ENCODE measurements at places on chromosomes 1 and 21.

- DNase-seq = no peak
These were observed 18.9 kb downstream of the C1orf174 start for GRCh38 chr1:3881193-3881480.

GRCh38 chr1:56501426-56501825 lies 77.9 kb downstream of the PLPP3 start:
- no peak for DNase-seq

- peak; percentile 47 for DNase-seq
These were observed 609 bp upstream of the ATF3 start for GRCh38 chr1:212607913-212608391.

- no peak for DNase-seq
These were observed 15.5 kb downstream of the TMEM59 start for GRCh38 chr1:54037476-54037875.

GRCh38 chr21:14690886-14691285 lies 144.8 kb upstream of the SAMSN1 start:
- no peak for DNase-seq

GRCh38 chr1:169318536-169319244 lies 48.9 kb downstream of the NME7 start:
- DNase-seq = no peak

DNA sequence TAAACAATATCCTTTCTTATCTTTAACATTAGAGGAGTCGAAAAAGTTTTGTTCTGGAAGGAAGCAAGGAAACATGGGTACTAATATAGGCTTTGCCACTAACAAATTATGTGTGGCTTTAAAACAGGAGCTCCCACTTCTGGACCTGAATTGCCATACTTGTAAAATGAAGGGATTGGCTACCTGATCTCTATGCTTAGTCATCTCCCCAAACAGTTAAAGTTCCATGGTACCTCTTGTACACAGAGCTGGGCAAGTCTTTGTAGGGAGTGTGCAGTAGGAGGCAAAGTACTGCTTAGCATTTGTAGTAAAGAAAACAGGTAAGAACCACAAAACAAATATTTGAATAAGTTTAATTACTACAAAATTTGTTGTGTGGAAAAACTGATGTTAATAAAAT lies 81.3 kb downstream of the MAST2 start:
- no peak for DNase-seq

DNA sequence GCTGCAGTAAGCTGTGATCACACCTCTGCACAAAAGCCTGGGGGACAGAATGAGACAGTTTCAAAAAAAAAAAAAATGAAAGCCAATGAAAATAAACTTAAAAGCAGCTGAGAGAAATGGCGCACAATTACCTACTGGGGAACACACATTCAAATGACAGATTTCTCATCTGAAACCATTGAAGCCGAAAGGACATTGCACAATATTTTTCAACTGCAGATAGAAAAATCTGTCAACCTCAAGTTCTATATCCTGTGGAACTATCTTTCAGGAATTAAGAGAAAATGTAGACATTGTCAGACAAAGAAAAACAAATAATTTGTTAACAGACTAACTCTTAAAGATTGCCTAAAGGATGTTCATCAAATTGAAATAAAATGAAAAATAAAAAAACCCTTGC lies 442.8 kb downstream of the MATN1 start:
- DNase-seq = no peak

DNA sequence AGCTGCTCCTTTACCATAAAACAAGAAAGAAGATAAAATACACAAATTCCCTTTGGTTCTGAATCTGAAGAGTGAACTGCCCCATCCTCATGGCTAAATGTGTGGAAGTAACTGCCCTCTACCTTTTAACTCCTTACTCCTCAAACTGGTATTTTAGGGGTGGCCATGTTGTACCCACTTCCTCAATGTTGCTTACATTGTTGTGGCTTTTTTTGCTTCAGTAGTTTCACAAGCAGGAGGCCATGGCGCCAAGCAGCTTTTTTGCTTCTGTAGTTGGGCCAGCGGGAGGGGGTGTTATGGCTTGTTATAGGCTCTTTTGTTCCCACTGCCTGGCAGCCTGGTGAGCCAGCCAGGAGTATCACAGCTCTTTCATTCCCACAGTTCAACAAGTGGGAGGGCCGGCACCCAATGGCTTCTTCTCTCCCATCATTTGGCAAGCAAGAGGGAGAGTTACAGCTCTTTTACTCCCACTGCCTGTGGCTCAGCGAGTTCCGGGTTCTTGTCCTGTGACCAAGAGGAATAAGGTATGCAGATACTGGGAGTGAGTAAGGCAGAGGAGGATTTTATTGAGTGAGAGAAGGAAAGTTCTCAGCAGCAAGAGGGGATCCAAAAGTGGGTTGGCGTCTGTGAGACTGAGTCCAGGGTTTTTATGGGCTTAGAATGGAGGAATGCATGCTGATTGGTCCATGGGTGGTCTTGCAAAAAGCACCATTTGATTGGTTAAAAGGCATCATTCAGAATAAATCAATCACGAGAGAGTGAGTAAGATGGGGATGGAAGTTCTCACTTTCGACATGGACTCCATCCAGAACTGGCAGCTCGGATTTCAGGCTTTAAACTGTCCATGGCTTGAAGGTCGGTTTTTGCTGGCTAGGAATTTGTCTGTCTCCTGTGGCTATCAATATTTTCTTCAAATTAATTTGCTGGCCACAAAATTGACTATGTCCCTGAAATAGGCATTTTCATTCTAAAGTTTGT lies 429.6 kb downstream of the HLX start:
- no peak for DNase-seq

DNA sequence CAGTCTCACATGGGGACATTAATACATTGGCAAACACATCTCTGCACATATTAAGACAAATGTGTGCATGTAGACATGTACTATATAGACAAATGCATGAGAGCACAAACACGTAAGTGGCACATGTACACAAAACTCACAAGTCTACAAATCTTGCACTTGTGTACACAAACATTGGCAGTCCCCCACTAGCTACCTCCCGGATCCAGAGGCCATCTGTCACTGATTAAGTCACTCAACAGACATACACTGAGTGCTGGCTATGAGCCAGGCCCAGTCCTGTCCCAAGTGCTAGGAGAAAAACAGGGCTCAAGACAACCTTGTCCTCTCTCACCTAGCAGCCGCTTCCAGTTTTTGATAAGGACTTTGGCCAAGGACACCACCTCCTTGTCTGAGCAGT lies 7.0 kb downstream of the TCEA3 start:
- DNase-seq = no peak

GRCh38 chr1:119731741-119732430 lies 20.2 kb downstream of the PHGDH start:
- no peak for DNase-seq

DNA sequence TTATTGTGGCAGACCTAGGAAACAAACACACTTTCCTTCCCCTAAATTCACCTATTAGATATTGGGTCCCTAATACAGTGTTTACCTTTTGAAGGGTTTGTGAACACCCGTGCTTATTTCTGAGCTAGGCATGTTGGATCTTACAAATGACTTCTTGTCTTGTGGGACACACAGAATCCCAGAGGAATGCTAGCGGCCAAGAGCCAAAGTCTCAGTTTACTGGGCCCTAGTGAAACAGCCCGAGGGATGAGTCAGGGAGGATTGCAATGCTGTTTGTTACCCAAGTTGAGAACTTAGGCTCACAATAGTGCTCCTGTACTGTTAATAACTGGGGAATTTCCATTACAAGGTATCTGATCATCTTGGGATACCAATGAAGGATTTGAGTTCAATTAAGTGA lies 100.1 kb upstream of the AKT3 start:
- DNase-seq = no peak

GRCh38 chr1:98854137-98854536 lies 150.5 kb downstream of the PLPPR5 start:
- DNase-seq = no peak

- DNase-seq = no peak
These were observed 24.1 kb upstream of the MPZL1 start for GRCh38 chr1:167697667-167698141.

DNA sequence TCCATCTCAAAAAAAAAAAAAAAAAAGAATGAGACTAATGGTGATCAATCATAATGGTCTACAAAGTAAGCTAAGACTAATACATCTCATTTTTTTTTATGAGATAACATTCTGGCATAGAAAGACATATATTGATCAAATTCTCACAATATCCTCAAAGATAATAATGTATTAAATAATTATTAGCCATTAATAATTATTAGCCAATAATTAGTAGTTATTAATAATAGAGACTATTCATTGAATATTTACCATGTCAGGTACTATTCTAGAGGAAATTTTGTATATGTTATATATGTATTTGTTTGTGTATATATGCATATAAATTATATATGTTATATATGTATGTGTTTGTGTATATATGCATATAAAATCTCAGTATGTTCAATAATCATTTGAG lies 137.7 kb upstream of the PTBP2 start:
- no peak for DNase-seq

DNA sequence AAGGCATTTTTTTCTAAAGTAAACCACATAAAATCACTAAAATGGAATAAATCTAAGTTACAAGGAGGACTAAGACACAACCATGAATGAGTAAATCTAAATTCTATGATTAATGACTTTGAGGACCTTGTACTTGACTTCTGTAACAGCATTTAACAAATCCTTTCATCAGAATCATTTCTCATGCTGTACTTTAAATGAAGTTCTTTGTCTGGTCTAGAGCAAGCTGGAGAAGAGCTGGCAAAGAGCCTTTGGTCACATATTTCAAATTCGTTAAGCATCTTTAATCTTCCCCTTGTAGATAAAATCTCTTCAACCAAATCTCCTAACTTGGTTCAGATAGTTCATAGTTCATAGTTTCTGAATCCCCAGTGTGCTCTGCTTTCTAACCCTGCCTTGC lies 405.4 kb downstream of the PTPRC start:
- DNase-seq = no peak

DNA sequence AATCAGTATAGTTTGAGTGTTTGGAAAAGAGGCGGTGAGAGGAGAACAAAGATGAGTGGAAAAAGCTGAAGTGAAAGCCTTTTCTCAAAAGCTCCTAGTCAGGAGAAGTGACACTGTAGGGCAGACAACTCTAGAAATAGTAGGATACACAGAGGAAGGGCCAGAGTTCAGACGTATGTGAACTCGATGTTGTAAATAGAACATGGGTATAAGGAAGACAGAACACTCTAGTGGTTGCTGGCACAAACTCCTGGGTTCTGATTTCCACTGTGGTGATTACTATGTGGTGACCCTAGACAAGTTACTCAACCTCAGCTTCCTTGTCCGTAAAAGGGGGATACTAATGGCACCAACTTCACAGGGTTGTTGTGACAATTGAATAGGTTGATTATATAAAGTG lies 30.2 kb upstream of the MGST3 start:
- DNase-seq = no peak

DNA sequence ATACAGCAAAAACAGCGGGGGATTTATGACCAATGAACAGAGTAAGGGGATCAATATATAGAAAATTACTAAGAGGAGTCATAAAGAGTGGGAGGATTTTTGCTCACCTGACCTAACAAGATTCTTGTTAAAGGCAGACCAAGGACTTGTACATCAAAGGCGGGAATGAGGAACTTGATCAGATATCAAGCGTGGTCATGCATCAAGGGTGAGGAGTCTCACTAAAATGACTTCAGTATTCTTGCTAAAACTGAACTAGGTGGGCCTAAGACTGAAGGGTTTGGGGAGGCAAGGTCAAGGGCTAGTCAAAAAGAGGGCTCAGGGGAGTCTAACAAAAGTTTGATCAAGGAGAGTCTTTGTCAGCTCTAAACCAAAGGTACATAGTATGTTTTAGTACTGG lies 2.1 kb downstream of the MOV10 start:
- DNase-seq = no peak

- DNase-seq = no peak
These were observed 49.5 kb upstream of the IFFO2 start for GRCh38 chr1:19006000-19006399.

DNA sequence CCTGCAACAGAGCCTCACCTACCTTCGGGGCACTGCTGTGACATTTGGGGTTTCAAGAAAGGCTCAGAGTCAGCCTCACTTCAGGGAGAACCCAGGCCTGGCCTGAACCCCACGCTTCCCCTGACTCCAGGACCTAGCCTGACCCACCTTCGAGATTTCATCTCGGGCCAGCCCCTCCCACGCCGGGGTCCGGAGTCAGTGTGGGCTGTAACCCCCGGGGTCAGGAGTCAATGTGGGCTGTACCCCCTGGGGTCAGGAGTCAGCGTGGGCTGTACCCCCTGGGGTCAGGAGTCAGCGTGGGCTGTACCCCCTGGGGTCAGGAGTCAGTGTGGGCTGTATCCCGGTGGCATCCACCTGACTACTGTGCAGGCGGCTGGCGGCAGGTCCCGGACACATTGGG lies 183.0 kb upstream of the RAB4A start:
- DNase-seq = no peak

- DNase-seq = no peak
These were observed 43.0 kb downstream of the RGS18 start for GRCh38 chr1:192201303-192201702.

- DNase-seq = no peak
These were observed 25.5 kb downstream of the IFNGR2 start for GRCh38 chr21:33428669-33429068.

DNA sequence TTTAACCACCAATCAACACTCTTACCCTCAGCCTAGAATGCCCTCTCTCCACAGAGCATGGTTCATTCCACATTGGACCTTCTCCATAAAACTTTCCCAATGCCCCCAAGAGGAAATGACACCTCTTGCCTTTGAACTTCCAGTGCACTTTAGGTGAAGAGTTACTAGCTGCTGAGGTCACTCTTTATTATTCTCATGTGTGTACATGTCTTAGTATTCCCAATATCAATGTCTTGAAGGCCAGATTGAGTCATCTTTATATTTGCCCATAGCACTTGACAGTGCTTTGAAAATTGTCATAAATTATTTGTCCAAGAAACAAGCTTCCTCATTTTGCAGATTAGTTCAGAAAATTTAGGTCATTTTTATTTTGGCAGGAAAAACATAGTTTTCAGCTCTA lies 8.1 kb upstream of the DNASE2B start:
- DNase-seq = no peak

DNA sequence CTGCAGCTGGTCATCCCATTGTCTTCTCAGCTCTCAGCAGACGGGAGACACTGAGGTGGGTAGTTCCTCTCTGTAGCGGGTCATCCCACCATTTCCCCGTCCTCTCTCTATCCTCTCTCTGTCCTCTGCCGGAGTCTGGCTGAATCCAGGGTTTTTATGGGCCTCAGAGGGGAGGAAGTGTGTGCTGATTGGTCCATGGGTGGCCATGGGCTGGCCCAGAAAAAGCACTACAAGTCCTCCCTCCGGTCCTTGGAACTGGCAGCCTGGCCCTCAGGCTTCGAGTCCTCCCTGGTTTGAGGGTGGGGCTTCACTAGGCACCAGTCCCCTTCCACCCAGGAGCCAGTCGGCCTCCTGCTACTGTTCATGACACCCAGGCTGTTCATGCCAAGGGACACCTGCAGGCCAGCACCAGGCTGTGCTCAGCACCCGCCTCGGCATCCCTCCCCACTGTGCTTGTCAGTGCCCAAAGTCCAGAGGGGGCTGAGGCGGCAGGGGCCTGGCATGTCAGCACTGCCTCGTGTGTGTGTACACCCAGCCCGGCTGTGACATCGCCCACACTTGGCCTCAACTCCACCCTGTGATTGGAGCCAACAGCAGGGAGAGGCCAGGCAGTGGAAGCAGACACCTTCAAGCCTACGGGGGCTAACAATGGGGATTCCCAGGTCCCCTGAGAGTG lies 23.0 kb upstream of the LRRC8C start:
- no peak for DNase-seq

GRCh38 chr21:29072873-29073221 lies 601 bp downstream of the CCT8 start:
- DNase-seq = no peak

All from activated B cell treated with CpG ODN at 0.5 μM for 24 hours (primary cell).